ENCODE measurements at places on chromosomes 5 and 9.

DNA sequence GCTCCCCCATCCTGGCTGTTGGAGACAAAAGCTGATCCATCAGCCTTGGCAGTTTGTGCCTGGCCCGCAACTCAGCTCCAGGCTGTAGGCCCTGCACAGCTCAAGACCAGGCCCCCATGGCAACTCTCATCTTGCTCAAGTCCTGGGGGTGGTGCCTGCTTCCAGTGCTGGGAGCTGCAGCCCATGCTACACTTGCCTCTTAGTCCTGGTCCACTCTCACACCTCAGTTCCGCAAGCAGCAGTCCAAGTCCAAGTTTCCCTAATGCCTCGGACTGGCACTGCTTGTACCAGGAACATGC is 14.2 kb downstream of the AHRR start:
- no peak for DNase-seq

- DNase-seq, result no peak
Observed at GRCh38 chr5:150510460-150511263, 2.7 kb downstream of the NDST1 start.

DNA sequence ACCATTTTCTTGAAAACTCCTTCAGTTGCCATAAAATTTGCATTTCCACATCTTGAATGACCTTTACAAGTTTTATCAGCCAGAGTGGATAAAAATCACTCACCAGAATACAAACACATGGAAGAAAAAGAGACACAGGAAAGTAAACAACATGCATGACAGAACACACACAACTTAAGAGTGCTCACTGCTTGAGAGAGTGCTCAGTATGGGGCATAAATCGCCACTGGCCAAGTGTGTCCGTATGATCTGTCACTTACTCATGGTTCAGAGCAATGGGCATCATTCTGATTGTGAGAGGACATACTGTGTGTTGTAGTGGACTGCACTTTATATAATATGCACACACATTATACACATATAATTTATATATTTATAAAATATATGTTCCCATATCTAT is 155.6 kb upstream of the NTRK2 start:
- no peak for DNase-seq

DNA sequence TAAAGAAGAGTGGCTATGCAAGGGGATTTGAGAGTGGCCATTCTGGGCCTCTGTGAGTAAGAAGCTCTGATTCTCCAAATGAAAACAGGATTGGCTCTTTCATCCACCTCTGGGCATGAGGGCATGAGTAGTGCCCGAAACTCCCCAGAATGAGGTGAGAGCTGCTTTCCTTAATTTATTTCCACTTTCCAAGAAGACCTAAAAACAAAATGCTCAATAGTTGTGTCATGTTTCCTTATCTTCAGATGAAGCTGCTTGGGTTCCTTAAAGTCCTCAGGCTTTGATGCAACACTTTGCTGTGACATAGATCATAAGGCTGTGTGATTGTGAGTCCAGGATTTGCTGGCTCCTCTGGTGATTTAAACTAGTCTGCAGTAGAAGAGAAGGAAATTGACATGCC is 3.1 kb upstream of the ZCCHC10 start:
- DNase-seq, result no peak

DNA sequence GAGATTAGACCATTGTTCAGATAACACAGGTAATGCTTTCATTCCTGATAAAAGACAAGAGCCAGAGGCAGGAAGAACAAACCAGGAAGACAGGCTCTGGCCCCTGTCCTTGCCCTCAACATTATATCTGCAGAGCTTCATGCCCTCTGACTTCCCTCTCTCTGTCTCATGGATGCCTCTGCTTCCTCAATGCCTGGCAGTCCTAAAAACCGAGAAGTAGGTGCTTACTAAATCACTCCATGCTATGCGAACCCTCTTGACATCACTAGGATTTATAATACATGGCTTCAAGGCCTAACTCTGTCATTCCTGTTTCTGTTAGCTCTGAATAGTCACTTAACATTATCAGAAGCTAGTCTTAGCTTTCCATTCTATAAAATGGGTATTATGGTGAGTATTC is 117.8 kb downstream of the TLR4 start:
- no peak for DNase-seq

GRCh38 chr9:137683262-137683864 is 64.6 kb downstream of the EHMT1 start:
- no peak for DNase-seq

Measured in uterus (tissue), 4 donors.